ENCODE measurements at places on chromosomes 1 and 21.

- no peak overlapping the region for H3K4me3 ChIP-seq
- DNase-seq, result no peak
- no peaks in the 10 kb centered on the region for H3K4me1 ChIP-seq
- no peaks in the 10 kb centered on the region for H3K36me3 ChIP-seq
- no peak overlapping the region for H3K27ac ChIP-seq
These were observed 172.2 kb upstream of the ETV3 start for GRCh38 chr1:157310401-157310800.

GRCh38 chr1:6003568-6004411 is 11.6 kb upstream of the NPHP4 start:
- H3K27me3 ChIP-seq, result no peaks in the 10 kb centered on the region
- H3K27ac ChIP-seq, result no peak overlapping the region
- no peaks in the 10 kb centered on the region for H3K36me3 ChIP-seq
- no peak for DNase-seq
- no peak overlapping the region for H3K4me3 ChIP-seq

DNA sequence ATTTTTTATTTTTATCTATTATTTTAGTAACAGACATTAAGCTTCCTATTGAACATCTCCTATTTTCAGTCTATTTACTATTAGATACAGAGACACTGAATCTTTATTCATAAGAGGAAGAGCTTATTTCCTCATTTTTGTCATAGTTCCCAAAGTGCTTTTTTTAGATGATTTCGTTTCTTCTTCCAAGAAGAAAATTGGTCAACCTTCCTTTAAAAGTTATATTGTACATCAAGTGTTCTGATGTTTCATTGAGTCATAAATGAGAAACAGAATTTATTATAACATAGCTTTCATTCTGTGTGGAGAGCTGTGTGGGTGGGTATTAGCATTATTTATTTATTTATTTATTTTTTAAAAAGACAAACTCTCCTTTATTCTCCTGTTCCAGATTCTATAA is 50.6 kb upstream of the BACH1 start:
- no peaks in the 10 kb centered on the region for H3K27me3 ChIP-seq
- H3K27ac ChIP-seq, result no peak overlapping the region
- DNase-seq, result no peak

GRCh38 chr21:23968722-23969647 is 1638.3 kb downstream of the MRPL39 start:
- DNase-seq, result no peak
- no peaks in the 10 kb centered on the region for H3K4me1 ChIP-seq
- H3K27me3 ChIP-seq, result no peaks in the 10 kb centered on the region
- H3K4me3 ChIP-seq, result no peak overlapping the region
- no peaks in the 10 kb centered on the region for H3K36me3 ChIP-seq

DNA sequence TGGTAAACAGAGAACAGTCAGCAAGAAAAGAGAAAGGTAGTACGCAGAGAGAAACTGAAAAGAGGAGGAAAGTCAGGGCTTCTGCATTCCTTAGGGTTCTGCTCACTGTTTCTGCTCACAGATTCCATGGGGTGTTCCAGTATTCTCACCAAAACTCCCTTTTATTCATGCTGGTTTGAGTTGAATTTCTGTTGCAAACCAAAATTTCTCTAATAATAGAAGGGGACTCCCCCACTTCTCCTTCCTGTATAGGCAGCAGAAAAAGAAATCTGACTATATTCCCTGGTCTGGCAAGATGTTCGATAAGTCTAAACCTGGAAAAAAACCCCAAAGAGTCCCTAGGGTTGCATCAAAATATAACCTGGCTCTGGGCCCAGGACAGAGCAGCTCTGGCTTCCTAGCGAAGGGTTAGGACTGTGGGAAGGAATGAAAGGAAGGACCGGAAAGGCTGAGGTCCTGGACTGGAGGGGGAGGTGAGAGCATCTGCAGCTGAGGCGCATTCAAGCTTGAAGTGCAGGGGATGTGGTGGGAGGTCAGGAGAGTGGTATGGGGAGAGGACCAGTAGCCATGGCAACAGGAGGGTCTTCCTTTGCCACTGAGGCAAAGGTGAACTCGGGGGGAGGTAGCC is 18.8 kb upstream of the RGS16 start:
- no peak for DNase-seq
- no peak overlapping the region for H3K4me3 ChIP-seq
- no peaks in the 10 kb centered on the region for H3K27me3 ChIP-seq
- H3K27ac ChIP-seq, result no peak overlapping the region
- H3K36me3 ChIP-seq, result no peaks in the 10 kb centered on the region

- no peaks in the 10 kb centered on the region for H3K4me1 ChIP-seq
- no peak overlapping the region for H3K4me3 ChIP-seq
- H3K36me3 ChIP-seq, result no peaks in the 10 kb centered on the region
These were observed 40.9 kb downstream of the ALPL start for GRCh38 chr1:21550097-21550496.

DNA sequence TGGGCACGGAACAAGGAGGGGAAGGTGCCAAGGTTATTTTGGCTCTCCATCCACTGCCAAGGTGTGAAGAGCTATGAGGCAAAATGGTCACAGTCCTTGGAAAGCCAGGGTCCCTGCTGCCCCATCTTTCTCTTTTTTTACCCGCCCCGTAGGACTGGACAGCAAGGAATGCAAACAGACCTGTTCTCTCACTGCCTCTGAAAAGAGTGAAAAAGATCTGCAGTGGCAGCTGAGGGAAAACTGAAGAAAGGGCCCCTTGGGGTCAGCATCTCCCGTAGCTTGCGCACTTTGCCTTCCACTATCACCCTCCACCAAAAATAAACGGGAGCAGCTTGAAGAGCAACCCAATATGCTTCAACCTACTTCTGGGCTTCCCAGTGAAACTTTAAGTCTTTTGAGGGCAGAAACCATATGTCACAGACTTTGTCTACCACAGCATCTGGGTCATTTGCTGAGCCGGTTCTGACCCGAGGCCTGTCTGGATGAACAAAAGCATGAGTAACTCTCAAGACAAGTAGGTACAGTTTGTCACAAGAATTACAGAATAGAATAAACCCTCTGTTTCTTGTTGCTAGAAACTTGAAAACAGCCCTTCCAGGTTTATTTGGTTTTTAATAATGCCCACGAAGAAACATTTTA is 9.4 kb upstream of the KIF14 start:
- H3K27me3 ChIP-seq, result no peaks in the 10 kb centered on the region
- H3K36me3 ChIP-seq, result no peaks in the 10 kb centered on the region
- no peak overlapping the region for H3K27ac ChIP-seq
- no peak for DNase-seq

- DNase-seq, result no peak
- H3K4me3 ChIP-seq, result peak overlapping the region; percentile 60
- H3K27me3 ChIP-seq, result no peaks in the 10 kb centered on the region
- H3K36me3 ChIP-seq, result no peaks in the 10 kb centered on the region
- H3K4me1 ChIP-seq, result peaks cover 6% of the 10 kb centered on the region
- no peak overlapping the region for H3K27ac ChIP-seq
These were observed 587 bp downstream of the NKAIN1 start for GRCh38 chr1:31238986-31239613.

DNA sequence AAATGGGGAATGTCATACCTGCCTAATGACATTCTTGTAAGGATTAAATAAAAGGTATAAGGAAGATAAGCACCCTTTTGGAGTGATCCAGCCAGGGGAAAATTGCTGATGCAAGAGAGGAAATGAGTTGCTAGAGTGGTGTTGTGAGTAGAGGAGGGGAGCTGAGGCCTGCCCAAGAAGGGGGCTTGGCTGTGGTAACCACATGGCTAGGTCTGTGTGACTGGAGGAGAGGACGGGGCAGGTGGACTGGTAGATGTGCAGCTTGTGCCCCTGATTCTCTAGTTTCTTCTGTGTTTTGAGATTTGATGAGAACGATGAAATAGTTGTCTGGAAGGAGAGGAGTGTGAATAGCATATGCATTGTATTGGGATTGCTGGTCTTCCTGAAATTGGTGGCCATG is 6.6 kb downstream of the TXLNA start:
- H3K4me1 ChIP-seq, result peaks cover 17% of the 10 kb centered on the region
- H3K27ac ChIP-seq, result no peak overlapping the region
- no peaks in the 10 kb centered on the region for H3K27me3 ChIP-seq
- DNase-seq, result no peak
- peaks cover 71% of the 10 kb centered on the region for H3K36me3 ChIP-seq
- H3K4me3 ChIP-seq, result no peak overlapping the region

- no peak overlapping the region for H3K27ac ChIP-seq
- no peaks in the 10 kb centered on the region for H3K36me3 ChIP-seq
- no peak for DNase-seq
- H3K4me3 ChIP-seq, result no peak overlapping the region
These were observed 29.7 kb upstream of the BRINP3 start for GRCh38 chr1:190507357-190507756.

- no peaks in the 10 kb centered on the region for H3K27me3 ChIP-seq
- H3K27ac ChIP-seq, result no peak overlapping the region
- no peaks in the 10 kb centered on the region for H3K4me1 ChIP-seq
- H3K4me3 ChIP-seq, result no peak overlapping the region
- no peaks in the 10 kb centered on the region for H3K36me3 ChIP-seq
These were observed 14.2 kb upstream of the NIBAN1 start for GRCh38 chr1:184988506-184988905.

GRCh38 chr1:186984959-186985358 is 156.2 kb downstream of the PLA2G4A start:
- DNase-seq, result no peak
- H3K4me3 ChIP-seq, result no peak overlapping the region
- no peaks in the 10 kb centered on the region for H3K4me1 ChIP-seq
- no peaks in the 10 kb centered on the region for H3K36me3 ChIP-seq
- H3K27me3 ChIP-seq, result no peaks in the 10 kb centered on the region

GRCh38 chr21:36035381-36035791 is 24.9 kb downstream of the SETD4 start:
- no peaks in the 10 kb centered on the region for H3K27me3 ChIP-seq
- DNase-seq, result no peak
- no peak overlapping the region for H3K27ac ChIP-seq
- H3K4me1 ChIP-seq, result no peaks in the 10 kb centered on the region
- peaks cover 42% of the 10 kb centered on the region for H3K36me3 ChIP-seq

- DNase-seq, result no peak
- H3K4me1 ChIP-seq, result no peaks in the 10 kb centered on the region
- no peaks in the 10 kb centered on the region for H3K27me3 ChIP-seq
- no peak overlapping the region for H3K4me3 ChIP-seq
- no peak overlapping the region for H3K27ac ChIP-seq
- H3K36me3 ChIP-seq, result no peaks in the 10 kb centered on the region
These were observed 46.1 kb downstream of the SGIP1 start for GRCh38 chr1:66580081-66580480.

GRCh38 chr21:25790122-25790877 is 55.5 kb downstream of the GABPA start:
- H3K36me3 ChIP-seq, result no peaks in the 10 kb centered on the region
- H3K27me3 ChIP-seq, result no peaks in the 10 kb centered on the region
- H3K4me3 ChIP-seq, result peak overlapping the region; percentile 48
- no peak overlapping the region for H3K27ac ChIP-seq
- DNase-seq, result no peak
- H3K4me1 ChIP-seq, result no peaks in the 10 kb centered on the region

GRCh38 chr1:119279456-119280381 is 88.9 kb upstream of the HAO2 start:
- H3K4me3 ChIP-seq, result no peak overlapping the region
- no peaks in the 10 kb centered on the region for H3K27me3 ChIP-seq
- H3K36me3 ChIP-seq, result no peaks in the 10 kb centered on the region
- H3K27ac ChIP-seq, result no peak overlapping the region
- no peak for DNase-seq

Measured in ascending aorta (tissue), 2 donors.